ENCODE measurements at places on chromosomes 7 and 10.

- no peak for DNase-seq
These were observed 162.2 kb downstream of the PKD1L1 start for GRCh38 chr7:47785923-47786556.

GRCh38 chr7:73844848-73845460 lies 2.6 kb upstream of the METTL27 start:
- DNase-seq: no peak

GRCh38 chr10:27391325-27391724 lies 112.8 kb upstream of the RAB18 start:
- no peak for DNase-seq

DNA sequence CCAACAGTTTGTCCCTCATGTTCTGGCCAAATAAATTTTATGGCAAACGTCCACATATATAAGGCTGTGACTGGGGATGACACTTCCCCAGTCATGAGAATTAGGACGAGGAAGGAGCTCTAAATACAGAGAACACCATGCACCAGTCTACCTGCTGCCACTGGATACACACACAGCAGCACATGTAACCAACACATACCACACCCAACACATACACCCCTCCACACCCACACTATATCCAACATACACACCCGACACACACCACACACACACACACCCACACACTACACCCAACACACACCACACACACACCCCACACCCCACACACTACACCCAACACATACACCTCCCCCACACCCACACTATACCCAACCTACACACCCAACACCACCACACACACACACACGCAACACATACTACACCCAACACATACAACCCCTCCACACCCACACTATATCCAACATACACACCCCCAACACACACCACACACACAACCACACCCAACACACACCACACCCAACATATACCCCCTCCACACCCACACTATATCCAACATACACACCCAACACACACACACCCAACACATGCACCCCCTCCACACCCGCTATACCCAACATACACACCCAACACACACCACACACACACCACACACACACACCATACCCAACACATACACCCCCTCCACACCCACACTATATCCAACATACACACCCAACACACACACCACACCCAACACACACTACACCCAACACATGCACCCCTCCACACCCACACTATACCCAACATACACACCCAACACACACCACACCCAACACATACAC lies 74.1 kb downstream of the HIPK2 start:
- DNase-seq: no peak

DNA sequence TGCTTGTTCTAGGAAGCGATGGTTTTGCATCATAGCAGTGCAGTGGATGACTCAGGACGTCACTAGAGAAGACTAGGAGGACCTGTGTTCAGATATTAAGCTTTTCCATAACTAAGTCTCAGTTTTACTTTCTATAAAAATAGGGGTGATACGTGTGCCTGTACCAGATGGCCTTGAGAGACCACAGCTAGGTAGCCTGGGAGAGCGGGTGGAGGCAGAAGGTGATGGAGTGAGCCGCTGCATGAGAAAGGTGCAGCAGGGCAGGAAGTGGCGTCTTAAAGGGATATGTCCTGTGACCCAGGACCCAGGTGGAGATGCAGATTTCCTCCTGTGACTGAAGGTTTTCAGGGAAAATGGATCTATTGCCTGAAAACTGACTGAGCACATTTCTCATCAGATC lies 304.9 kb downstream of the CDC14C start:
- DNase-seq: no peak

- no peak for DNase-seq
These were observed 58.0 kb downstream of the PDSS1 start for GRCh38 chr10:26755443-26755903.

DNA sequence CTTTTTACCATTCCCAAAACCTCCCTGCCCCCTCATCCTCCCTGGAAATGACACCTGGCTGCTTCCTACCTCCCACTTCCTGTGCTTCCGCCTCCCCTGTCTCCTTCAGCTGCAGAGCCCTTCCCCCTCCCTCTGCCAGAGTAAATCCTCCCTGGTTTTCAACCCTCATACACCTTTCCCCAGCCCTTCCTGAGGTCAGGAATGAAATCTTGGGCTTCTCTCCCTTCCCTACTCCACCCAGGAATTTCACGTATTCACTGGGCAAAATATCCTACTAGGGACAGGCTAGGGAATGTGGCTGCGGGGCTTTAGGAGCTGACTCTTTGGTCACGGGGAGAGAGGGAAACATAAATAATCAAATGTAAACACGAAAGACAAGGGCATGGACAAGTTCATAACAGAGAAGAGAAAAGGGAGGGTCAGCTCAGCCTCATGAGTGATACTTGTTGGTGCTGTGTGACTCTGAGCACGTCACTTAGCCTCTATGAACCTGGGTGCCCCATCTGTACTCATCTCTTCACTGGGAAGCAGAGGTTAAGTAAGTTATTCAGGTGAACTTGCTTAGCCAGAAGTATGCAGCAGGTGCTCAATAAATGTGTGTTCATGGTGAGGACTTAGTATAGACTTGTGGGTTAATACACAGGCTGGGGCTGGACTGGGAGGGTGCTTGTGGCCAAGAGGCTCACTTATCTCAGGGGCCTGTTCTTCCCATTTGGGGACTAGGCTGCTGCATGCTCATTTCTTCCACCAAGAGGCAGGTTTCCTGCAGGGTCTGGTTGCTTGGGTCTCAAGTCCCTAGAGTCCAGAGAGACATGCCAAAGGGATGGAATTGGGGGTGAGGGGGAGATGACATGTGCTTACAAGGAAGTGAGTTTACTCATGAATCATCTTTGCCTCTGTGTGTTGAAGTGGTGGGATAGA lies 10.0 kb upstream of the DUSP5 start:
- DNase-seq: no peak

DNA sequence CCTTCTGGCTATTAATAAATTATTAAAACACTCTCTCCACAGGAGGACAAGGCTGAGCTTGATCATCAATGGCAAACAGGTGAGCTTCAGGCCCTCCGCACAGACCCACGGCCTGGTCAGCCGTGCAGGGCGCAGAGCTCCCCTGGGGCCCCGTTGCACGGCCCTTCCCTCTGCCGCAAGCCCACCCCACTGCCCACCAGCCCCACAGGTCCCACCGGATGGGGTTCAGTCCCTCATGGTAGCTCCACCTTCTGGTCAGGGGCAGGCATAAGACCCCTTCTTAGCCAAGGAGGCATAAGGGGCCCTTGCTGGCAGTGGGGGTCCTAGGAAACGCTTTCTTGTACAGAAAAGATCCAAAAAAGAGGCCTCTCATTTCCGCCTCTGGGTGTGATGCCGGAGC lies 84.6 kb downstream of the MAD1L1 start:
- no peak for DNase-seq

DNA sequence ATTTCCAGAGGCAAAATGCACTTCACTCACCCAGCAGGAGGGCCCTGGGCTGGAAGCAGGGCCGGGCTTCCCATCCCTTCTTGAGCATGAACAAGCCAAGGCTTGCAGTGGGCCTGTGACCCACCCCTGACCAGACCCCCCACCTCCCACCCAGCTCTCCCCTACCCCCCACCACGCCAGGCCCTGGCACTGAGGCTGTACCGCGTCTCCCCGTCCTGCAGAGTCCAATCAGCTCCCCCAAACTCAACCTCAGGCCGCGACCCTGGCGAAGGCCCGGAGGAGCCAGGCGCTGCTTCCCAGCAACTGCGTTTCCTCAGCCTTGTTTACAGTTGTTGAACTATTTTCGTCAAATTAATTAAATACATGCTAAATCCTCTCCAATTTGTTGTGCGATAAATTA lies 16.9 kb upstream of the MYL10 start:
- no peak for DNase-seq

DNA sequence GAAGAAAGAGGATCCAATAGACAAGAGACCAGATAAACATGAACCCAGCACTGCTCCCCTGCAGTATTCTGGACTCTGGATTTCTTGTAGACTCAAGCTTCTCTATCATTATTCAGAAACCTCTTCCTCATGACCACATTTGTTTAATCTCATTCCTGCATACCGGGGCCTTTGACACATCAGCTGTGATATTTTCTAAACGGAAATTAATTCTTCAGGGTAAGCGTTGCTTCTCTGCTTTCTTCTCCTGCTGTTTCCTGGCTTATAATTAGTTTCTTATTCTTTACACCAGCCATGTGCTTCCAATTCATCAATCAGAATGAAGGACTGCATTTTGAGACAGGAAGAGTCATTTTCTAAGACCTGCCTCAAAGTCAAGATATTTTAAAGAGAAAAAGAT lies 54.2 kb upstream of the TARP start:
- no peak for DNase-seq

DNA sequence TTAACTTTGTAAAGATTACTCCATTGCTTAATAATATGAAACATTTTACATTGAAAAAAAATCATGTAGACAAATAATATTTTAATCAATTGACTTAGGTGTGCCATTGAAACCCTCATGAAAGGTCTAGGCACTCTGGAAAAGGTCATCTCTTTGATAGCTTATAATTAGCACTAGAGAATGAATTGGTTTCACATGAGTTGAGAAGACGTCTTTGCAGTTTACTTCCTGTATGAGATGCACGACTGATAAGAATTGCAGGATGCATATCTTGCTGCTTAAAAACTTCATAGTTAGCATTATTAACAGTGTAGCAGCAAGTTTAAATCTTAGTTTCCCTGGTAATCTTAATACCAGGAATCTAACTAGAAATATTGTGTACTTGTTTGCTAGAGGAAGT lies 614.2 kb upstream of the COBL start:
- DNase-seq: no peak

DNA sequence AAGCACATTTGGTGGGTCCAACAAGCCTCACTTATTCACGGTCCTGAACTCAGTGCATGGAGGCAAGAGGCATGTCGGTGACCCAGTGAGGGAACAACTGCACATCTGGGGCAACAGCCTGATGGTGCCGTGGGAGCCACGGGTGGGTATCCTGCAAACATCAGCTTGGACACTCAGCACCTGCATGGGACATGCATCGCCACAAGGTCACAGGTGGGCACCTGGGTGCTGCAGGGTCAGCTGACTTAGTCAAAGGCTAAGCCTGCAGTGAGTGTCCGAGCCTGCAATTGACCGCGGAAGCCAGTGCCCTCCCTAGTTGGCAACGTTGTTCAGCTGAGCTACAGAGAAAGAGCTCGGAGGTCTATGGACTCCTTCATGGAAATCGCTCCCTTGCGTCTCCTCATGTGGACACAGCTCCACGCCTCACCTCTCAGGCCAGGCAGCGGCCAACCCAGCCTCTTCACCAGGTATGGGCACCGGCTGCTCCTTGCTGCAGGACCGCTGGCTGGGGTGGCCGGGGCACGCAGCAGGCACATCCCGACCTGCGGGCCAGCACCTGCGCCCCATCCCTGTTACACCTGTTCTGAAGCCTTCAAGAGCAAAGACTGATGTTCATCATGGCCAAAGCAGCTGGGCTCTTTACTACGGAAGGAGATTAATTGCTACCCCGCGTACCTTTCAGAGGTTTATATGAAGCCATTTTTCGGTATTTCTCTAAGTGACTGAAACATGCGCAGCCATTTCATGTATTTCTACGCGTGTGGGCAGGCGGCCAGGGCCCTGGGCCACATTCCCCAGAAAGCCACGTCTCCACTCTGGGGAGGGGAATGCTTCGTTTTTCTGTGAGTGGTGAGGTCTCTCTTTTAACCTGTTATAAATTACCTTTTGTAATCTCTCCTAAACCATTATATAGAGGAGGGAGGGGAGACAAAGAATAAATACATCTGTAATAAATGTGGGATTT lies 380.7 kb downstream of the DNAJB6 start:
- no peak for DNase-seq

- no peak for DNase-seq
These were observed 29.4 kb downstream of the CDH23 start for GRCh38 chr10:71426058-71426605.

DNA sequence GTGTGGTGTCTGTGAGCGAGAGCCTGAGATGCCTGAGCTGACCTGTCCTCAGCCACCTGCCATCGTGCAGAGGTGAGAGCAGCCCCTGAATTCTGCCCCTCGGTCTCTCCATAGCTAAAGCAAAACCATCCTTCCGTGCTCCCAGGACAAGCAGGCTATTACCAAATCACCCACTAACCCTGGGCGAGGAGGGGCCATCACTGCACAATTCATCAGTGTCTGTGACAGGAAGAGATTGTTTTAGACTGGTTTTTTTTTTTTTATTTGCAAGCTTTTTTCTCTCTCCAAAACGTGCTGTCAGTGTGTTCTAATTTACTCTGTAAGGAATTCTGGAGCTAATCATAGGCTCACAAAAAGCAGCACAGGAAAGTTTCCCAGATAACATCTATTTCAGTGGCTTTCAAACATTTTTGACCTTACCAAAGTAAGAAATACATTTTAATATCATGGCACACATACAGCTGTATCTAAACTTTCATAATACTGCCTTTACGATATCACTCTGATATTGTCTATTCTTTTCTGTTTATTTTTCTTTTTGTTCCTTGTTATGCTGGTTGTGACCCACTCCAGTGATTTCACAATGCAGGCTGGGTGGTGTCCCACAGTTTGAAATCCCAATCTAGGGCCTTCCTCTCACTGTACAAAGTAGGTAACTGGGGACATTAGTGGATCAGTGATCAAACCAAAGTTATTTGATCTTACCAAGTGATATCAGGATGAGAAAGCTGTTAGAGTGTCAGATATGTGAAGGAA lies 62.8 kb downstream of the EGFR start:
- DNase-seq: no peak

DNA sequence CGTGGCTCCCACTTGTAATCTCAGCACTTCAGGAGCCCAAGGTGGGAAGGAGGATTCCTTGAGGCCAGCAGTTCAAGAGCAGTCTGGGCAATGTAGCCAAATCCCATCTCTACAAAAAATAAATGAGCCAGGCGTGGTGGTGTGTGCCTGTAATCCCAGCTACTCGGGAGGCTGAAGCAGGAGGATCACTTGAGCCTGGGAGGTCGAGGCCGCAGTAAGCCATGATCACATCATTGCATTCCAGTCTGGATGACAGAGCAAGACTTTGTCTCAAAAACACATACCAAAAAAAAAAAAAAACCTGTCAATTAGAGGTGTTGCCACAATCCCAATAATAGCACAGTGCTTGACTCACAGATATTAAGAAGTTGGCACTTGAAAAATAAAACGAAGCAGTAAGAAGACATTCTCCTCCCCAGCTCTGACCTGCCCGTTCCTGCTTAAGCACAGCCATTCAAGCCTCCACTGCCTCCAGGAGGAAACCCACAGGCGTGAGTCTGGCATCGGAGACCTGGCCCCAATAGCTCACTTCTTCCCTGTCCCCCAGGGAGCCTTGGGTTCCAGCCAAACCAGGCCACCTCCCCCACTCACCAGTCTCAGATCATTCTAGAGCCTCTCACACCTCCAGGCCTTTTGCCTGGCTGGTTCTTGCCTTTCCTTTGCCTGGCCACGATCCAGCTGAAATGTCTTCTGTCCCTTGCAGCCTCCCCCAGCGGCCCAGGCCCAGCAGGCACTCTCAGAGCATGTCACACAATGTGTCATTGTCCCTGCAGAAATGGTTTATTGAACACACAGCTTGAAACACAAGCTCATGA lies 45.3 kb upstream of the GTF2I start:
- no peak for DNase-seq

GRCh38 chr7:78379148-78379547 lies 580.6 kb downstream of the PHTF2 start:
- DNase-seq: no peak
